ENCODE measurements at places on chromosomes 7 and 10. TPM values are rescaled to one million over a fixed set of nuclear protein-coding genes. Genes with fewer than 3 reads are reported as not detected.

ZNF438 gene
- 1.7 TPM for total RNA-seq

MICU1 gene
- total RNA-seq: 52.4 TPM

CALCR gene
- not detected for total RNA-seq

MARVELD1 gene
- total RNA-seq: 54.4 TPM

TEX36 gene
- not detected for total RNA-seq

EN2 gene
- total RNA-seq: 0.83 TPM

LAMB1 gene
- 104 TPM for total RNA-seq

AGR2 gene
- total RNA-seq: 133 TPM

SKIDA1 gene
- 1.0 TPM for total RNA-seq

SLC26A5 gene
- not detected for total RNA-seq

GPR141 gene
- total RNA-seq: not detected

TUBAL3 gene
- total RNA-seq: 0.31 TPM

TAS2R3 gene
- total RNA-seq: not detected

RBP4 gene
- 10.6 TPM for total RNA-seq

MGAM2 gene
- 0.02 TPM for total RNA-seq

PLXDC2 gene
- total RNA-seq: 0.03 TPM

LGI1 gene
- not detected for total RNA-seq

RAPGEF5 gene
- 0.06 TPM for total RNA-seq

ABCC2 gene
- total RNA-seq: 103 TPM
